ENCODE measurements at places on chromosomes 4 and X.

DNA sequence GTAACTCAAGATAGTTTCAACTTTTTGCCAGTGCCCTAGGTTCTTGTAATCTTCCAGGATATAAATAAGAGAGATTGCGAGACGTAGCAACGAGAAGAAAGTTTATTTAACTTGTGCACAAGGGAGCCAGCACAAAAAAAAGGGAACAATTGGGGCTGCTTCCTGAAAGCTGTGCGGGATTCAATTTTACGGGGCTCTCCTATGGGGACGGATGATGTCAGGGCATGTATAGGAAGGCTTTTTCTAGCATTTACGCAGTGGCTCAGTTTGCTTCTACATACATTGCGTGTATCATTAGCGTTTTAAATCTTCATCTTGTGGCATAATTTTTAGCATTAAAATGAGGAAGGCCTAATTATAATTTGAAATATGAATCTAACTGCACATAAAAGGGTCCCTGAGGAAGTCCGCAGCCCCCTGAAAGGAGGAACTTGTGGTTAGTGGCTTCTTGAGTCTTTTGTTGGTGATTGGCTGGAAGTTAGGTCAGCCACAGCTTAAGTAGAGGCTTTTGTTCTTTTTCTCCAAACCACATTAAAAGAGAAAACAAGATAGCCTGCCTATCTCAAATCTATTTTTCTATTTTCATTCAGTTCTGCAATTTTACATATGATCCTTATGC is 668.2 kb upstream of the NDST4 start:
- DNase-seq, result no peak

DNA sequence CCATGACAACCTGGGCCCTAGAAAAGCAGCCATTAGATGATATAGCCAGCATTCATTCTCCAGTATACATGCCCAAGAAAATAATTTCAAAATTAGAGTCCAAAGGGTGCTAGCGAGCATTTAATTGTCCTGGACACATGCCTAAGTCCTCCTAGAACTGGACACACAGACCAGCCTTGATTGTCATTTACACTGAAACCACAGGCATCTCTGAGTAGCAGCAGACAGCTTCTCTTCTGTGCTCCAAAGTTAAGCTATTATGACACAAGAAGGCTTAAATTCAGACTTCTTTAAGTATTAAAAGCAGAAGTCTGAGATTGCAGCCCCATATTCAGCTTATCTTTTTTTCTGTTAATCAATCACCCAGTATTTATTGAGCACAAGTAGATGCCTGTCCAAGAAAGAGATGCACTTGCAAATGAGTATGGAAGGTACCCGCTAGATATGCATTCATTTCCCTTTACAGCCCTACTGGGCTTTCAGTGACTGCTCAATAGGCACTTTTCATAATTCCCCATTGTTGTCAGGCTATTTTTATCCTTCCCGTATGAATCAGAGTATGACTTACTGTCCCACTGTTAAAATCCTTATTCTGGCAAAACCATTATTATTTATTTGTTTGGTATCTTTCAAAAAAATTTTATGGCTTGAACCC is 374.1 kb downstream of the FBXW7 start:
- no peak for DNase-seq

DNA sequence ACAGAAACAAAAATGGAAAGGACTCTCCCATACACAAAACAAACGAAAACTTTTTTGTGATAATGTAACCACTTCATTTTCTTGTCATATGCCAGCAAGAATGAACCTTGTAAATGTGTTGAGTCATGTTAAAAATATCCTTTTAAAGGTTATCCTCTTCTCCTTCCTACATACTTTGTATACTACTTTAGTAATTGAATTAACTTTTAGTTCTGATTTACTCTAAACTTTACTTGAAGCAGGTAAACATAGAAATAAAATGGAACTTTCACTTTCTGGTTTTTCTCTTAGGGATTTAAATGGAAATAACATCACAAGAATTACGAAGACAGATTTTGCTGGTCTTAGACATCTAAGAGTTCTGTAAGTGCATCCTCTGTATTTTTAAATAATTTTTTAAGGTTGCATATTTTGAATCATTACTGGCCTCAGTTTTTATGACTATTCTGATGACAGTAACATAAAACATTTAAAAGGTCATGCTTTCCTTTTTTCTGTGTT is 4.7 kb downstream of the SLIT2 start:
- no peak for DNase-seq

GRCh38 chr4:83329521-83330110 is 5.0 kb downstream of the HPSE start:
- no peak for DNase-seq

- DNase-seq, result no peak
Measured at GRCh38 chr4:38120772-38121171, 160.6 kb downstream of the PTTG2 start.

DNA sequence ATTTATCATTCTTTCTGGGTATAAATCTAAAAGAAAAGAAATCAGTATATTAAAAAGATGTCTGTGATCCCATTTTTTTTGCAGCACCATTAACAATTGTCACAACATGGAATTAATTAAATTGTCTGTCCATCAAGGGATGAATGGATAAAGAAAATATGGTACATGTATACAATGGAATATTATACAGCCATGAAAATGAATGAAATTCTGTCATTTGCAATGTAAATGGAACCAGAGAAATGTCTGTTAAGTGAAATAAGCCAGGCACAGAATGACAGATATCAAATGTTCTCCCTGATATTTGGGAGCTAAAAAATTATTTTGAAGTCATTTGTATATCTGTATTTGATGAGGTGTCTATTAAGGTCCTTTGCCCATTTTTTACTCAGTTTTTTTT is 77.1 kb upstream of the NDST4 start:
- no peak for DNase-seq

DNA sequence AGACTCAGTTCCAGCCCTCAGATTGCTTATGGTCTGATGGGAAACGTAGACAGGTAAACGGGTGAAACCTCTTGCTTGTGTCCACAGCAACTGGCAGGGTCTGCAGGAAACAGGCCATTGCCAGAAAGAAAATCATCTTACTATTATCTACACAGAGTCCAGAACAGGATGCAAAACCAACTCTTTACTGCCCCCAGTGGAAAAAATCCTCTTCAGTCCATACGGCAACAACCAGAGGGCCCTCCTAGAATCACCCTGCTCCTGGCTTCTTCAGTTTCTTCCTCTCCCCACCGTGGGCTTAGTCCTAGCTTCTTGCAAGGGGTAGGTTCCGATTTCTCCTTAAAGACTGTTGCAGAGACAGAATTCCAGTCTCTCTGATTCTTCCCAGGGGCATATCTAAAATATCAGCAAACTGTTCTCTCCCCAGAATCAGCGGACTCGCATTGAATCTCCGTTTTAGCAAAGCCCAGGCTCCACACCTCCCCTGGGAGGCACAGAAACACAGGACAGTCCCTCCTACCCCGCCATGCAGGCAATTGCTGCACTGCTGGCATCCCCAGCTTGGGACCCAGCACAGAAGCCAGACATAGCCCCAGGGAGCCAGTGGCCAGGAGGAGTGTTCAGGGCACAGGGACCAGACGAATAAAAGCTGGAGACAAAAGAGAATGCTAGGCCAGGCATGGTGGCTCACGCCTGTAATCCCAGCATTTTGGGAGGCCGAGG is 41.0 kb upstream of the SH3RF1 start:
- DNase-seq, result peak; percentile 75

- DNase-seq, result no peak
Measured at GRCh38 chr4:139419388-139419914, 34.5 kb upstream of the RAB33B start.

DNA sequence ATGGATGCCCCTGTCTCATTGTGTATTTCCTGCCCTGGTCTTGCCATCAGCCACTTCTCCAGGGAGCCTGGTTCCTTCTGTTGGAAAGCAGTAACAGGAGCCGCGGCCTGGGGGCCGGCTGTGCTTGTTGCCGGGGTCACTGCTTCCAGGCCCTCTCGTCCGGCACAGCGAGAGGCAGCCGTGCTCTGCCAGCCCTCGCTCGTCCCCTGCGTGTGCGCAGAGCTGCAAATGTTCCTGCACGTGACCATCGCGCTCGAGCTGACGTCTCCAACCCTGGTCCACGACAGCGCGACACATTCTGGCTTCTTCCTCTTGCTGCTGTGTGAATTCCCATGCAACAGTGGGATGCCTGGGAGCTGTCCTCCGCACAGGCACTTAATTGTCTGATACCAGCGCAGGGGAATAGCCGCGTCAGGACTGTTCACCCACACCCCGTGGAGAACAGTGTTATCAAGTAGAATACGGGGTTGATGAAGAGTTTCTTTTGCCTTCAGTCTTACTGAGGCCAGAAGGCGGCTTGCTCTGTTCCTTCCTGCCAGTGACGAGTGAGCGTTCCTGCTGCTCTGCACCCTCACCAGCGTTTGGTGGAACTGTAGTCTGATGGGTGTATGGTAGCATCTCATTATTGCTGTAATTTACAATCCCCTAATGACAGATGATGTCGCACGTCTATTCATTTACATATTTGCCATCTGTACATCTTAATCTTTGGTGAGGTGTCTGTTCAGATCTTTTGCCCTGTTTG is 12.3 kb downstream of the PDE6B start:
- no peak for DNase-seq

DNA sequence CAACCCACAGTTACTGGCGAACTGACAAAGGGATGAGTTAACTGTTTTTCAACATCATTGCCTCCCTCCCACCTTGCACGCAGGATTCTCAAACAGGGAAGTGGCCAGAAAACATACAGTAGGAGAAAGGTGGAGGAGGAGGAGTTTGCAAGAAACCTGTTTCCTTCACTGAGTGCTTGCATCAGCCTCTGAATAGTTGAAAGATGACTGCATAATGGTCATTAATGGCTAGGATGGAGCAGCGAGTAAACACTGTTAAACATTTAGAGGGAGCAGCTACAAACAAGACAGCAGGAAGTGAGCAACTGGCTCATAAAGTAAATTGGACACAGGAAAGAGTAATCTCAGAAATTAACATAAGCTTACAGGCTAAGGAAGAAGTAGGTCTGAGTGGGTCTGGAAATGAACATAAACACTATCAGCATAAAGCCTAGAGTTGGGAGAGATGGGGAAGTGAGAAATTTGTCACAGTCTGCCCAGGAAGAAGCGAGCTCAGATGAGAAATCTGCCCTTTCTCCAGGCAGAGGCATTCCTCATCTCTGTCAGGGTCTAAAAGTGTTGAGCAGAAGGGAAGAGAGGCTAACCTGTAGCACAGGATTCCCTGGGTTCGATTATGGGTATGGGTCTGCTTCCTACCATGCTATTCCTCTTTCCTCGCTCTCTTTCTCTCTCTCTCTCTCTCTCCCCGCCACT is 38.6 kb downstream of the TRPC5OS start:
- peak; percentile 1 for DNase-seq

GRCh38 chr4:140875746-140876452 is 119.7 kb upstream of the TBC1D9 start:
- DNase-seq, result no peak

DNA sequence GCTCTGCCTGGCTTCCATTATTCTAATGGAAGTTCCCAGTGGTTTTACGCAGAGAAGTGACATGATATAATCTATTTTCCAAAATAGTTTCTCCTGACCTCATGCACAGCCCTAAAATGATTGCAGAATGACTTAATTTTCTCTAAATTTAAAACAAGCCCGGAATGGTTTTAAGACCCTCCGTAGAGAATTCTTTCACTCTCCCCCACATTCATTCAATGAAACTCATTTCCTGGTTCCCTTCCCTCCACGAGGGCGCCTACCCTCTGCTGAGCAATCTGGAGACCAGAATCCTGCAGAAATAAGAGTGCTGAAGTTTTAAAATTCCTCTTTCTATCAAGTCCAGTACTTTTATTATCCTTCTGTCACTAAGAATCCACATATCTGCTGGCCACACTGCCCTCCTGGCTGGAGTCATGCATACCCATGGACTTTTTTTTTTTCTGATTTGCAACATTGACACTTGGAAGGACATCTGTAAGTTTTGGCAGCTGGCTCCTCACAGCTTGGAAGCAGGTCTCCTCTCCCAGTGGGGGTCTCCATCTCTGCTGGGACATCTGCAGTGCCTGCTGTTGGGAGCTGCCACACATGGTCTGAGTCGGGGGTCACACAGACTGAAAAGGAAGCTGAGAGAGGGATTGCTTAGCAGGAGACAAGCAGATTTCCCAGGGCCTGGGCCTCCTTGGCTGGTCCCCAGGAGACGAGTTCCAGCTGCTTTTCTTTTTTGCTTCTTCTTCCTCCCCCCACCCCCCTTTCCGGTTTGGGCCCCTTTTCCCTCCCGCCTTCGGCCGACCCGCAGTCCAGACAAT is 86.1 kb downstream of the SOWAHB start:
- DNase-seq, result no peak

- no peak for DNase-seq
Measured at GRCh38 chrX:41273638-41274037, 60.3 kb upstream of the DDX3X start.

DNA sequence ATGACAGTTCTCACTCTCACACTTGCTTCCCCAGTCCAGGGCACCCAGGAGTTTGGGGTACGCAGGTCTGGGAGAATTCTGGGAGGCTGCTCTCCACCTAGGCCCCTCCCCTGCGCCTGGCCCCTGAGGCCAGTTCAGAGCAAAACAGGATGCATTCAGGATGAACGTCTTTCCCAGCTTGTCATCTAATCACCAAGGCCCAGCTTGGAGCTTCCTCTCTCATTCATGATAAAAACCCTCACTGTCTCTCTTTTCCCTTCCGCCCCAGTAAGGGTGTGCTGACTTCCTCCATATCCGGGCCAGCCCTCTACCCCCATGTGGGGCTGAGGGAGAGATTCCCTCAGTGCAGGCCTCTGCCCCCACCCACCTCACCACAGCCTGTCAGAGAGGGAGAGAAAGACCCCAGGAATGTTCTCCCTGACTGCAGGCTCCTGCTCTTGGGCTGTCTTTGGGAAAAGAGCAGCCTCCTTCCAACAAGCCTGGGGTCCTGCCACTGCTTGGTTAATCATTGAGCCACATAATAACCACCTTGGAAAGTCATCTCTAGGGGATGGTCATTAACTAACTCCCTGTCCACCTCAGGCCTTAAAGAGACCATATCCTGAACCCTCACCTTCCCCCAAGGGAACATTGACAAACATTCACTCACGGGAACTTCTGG is 50.1 kb downstream of the STARD8 start:
- DNase-seq, result no peak

GRCh38 chr4:135244056-135244455 is 1042.5 kb upstream of the PABPC4L start:
- no peak for DNase-seq

- no peak for DNase-seq
Measured at GRCh38 chr4:13492747-13493146, 8.6 kb upstream of the RAB28 start.

DNA sequence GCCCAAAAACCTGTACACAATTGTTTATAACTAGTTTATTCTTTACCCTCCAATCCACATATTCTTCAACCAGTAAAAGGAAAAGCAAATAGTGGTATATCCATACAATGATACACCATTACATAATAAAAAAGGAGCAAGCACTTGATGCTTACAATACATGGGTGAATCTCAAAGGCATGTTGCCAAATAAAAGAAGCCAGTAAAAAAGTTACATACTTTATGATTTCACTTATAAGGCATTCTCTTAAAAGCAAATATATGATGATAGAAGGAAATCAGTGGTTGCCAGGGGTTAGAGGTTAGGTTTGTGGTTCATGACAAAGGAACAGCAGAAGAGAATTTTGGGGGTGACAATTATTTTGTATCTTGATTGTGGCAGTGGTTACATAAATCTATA is 896.1 kb upstream of the LCORL start:
- no peak for DNase-seq

- no peak for DNase-seq
Measured at GRCh38 chr4:53322696-53323095, 43.2 kb downstream of the SCFD2 start.

GRCh38 chr4:1002131-1002630 is 9.0 kb upstream of the SLC26A1 start:
- no peak for DNase-seq

Data from RKO (cell line).